HCT116 (cell line): ENCODE measurements at places on chromosomes 1 and 21.

DNA sequence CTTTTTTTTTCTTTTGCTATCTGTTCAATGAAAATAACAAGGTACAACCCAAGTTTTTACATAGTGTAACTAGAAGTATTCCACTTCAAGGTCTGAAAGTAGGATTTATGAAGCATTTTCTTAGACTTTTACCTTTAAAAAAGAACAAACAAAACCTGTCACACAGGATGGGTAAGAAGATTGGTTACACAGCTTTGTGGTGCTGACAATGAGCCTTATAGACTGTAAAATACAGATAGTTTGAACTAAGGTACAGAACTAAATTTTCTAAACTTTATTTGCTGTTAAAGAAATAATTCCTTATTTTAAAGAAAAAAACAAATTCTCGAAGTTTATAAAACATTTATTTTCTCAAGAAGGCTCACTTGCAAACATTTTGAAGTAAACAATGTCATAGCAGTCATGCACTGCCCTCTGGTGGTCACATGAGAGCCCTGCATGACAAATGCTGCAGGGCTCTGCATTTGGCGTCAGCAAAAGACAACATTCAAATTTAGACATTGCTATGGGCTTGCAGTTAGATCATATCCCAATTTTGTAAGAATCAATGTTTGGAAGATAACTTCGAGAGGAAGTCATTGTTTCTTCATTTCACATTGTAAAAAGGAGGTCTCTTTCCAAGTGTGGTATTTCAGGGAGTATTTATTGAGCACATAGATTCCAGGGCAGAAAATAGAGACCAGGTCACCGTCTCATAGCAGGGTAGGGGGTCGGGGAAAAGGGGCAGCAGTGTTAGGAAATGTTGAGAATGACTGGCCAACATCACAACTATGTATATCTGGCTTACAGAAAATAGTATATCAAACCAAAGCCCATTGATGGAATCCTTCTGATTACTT lies 115.3 kb upstream of the FMN2 start:
- DNase-seq: peak; percentile 22

GRCh38 chr1:234958066-234958705 lies 170.5 kb downstream of the TOMM20 start:
- DNase-seq: no peak

DNA sequence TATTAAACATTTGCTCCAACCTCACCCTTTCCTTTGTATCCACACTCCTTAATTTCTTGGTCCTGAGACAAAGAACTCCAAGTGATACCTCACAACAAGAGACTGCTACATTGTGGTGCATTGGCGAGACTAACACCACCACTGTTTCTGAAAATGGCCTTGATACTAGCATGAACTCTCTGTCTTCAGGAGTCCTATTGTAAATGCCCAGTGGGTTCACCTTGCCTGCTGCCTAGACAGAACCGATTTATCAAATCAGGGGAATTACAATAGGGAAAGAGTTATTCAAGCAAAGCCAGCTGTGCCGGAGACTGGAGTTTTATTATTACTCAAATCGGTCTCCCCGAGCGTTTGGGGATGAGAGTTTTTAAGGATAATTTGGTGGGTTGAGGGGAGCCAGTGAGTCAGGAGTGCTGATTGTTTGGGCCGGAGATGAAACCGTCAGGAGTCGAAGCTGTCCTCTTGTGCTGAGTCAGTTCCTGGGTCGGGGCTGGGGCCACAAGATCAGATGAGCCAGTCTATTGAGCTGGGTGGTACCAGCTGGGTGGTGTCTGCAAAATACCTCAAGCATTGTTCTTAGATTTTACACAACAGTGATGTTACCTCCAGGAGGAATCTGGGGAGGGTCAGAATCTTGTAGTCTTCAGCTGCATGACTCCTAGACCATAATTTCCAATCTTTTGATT lies 83.1 kb downstream of the DESI2 start:
- no peak for DNase-seq

- no peak for DNase-seq
Measured at GRCh38 chr21:14614287-14614686, 68.2 kb upstream of the SAMSN1 start.

- no peak for DNase-seq
Measured at GRCh38 chr21:16554503-16554902, 824.7 kb downstream of the USP25 start.

DNA sequence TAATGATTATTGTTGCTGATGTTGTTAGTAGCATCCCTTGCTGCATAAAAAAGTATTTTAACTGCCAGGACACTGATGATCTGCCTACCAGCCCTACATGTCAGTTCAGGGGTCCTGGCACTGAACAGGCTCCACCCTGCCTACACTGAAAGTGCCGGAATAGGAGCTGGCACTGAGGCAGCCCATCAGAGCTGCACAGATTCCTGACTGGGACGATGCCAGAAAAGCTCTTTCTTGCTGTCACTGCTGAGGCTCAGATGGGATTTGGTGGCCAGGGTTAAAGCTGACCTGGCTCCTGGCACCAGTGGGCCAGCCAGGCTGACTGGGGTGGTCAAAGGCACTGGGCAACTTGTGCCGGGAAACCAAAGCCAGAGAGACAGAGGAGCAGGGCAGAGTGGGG lies 6.2 kb upstream of the DISP3 start:
- no peak for DNase-seq

- no peak for DNase-seq
Measured at GRCh38 chr1:42721926-42722325, 18.1 kb downstream of the CLDN19 start.

GRCh38 chr1:205287767-205288559 lies 33.6 kb downstream of the NUAK2 start:
- no peak for DNase-seq

- no peak for DNase-seq
Measured at GRCh38 chr1:9996624-9997582, at the start of gene RBP7. TSS of gene RBP7 (plus strand) at chr1:9997228. CDS start at chr1:9997259, 31 bp downstream.

- no peak for DNase-seq
Measured at GRCh38 chr1:81706650-81707435, 93.9 kb upstream of the ADGRL2 start.
